ENCODE measurements at places on chromosomes 13 and 19.

- no peak for DNase-seq
These were observed 251.4 kb downstream of the VWA8 start for GRCh38 chr13:41709511-41709910.

GRCh38 chr19:5559804-5560133 is 8.0 kb downstream of the TINCR start:
- DNase-seq: no peak

DNA sequence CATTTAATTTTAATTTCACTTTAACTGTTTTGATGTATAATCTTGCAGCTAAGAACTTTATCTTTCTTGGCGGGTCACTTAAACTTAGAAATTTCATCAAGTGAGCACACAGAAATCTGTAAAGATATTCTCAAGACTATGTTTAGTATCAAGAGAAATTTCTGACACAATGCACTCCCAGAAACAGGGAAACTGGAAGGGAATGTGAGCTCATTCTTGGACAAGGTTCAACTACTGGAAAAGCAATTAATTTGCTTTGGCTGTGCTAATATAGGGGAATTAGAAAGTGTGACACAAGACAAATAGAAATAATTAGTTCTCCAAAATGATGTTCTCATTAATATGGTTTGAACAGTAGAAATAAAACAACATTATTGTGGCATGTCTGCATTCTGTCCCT is 402.3 kb downstream of the DACH1 start:
- no peak for DNase-seq

- no peak for DNase-seq
These were observed 93.9 kb upstream of the TDRD3 start for GRCh38 chr13:60303166-60303565.

- DNase-seq: no peak
These were observed 355.0 kb downstream of the MYO16 start for GRCh38 chr13:108984251-108984920.

GRCh38 chr13:89862691-89863036 is 1484.8 kb upstream of the MIR17HG start:
- DNase-seq: no peak

DNA sequence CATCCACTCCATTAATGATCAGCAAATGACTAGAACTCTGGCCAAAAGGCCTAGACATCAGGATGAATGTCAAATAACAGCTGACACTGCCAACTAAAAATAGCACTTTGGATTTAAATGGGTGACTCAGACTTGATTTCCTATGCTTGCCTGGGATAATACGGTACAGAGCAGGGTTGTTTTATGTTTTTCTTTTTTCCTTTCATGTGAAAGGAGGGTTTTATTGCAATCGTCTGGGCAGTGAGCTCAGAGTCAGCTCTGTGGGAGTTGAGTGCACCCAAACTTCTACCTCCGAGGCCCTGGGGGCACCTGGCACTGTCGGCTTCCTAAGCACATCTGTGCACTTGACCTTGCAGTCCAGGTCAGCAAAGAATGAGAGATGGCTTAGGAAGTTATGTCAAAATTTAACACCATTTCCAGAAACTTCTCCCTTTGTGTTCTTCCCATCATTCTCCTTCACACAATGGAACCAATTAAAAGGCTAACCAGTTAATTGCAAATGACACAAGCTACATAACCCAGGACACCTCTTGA is 134.1 kb downstream of the LACC1 start:
- no peak for DNase-seq

- DNase-seq: no peak
These were observed 714.5 kb downstream of the UQCRFS1 start for GRCh38 chr19:28498404-28498976.

DNA sequence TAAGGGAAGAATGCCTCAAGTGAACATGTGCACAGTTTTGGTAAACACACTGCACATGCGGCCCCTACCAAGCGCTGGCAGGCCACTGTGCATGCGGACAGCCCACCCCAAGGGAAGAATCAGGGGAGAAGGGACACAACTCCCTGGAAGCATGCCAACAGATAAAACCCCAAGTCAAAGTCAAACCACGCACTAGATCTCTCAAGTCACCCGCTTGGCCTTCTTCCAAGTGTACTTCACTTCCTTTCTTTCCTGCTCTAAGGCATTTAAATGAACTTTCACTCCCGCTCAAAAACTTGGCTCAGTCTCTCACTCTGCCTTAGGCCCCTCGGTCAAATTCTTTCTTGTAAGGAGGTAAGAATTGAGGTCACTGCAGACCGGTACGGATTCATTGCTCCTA is 4.6 kb upstream of the RFXAP start:
- no peak for DNase-seq

Data from stimulated activated CD4-positive, alpha-beta T cell treated with anti-CD3 and anti-CD28 coated beads, Interleukin-1b, Interleukin-23, amount 100 ng/mL, for 1 hour (primary cell).